ENCODE measurements at places on chromosomes 11 and 22.

DNA sequence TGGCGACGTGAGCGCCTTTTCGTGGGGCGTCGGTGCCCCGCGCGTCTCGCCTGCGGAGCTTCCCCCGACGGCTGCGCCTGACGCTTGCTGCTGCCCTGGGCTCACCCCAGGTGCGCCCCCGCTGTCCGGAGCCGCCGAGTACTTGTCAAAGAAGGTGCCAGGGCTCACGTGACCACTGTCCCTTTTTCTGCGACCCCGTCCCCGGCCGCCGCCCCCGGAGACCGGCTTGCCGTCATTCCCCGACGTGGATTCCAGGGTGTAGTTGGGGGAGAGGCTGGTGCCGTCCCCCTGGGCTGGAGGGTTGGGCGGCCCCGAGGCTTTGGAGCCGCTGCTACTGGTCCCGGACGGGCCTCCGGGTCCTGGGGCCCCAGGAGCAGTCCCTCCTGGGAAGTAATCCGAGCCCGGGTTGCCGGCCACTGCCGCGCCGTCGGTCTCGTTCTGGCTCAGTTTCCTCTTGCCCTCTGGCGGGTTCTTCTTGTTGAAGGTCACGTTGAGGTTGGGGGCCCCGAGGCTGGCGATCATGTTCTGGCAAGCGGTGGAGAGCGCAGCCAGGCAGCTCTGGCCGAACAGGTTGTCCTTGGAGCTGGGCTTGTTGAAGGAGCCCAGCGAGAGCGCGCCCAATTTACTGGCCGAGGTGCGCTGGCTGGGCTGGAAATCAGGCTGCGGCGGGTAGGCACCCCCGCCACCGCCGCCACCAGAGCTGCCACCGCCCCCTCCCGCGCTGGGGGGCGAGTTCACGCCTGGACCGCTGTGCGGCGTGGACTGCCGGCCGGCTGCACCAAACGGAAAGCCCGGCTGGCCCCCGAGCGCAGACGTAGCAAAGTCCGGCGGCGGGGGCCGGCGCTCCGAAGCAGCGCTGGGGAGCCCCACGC is 3.8 kb downstream of the MN1 start:
- H3K4me1 ChIP-seq: peaks cover 75% of the 10 kb centered on the region
- H3K27ac ChIP-seq: peak overlapping the region; percentile 92
- H3K4me3 ChIP-seq: peak overlapping the region; percentile 86
- no peaks in the 10 kb centered on the region for H3K36me3 ChIP-seq

GRCh38 chr22:20494978-20495860 is at the start of gene KLHL22:
Gene KLHL22 (minus strand): TSS chr22:20495795. CDS start chr22:20489211, 6,584 bp downstream.
- peak; percentile 32 for DNase-seq
- H3K27ac ChIP-seq: peak within 1 kb of the TSS; percentile 98

- H3K4me1 ChIP-seq: no peaks in the 10 kb centered on the region
- no peaks in the 10 kb centered on the region for H3K27me3 ChIP-seq
- peak overlapping the region; percentile 94 for H3K27ac ChIP-seq
- DNase-seq: peak; percentile 85
- H3K4me3 ChIP-seq: peak overlapping the region; percentile 72
These were observed 1.5 kb downstream of the LGALS1 start for GRCh38 chr22:37676736-37677492.

DNA sequence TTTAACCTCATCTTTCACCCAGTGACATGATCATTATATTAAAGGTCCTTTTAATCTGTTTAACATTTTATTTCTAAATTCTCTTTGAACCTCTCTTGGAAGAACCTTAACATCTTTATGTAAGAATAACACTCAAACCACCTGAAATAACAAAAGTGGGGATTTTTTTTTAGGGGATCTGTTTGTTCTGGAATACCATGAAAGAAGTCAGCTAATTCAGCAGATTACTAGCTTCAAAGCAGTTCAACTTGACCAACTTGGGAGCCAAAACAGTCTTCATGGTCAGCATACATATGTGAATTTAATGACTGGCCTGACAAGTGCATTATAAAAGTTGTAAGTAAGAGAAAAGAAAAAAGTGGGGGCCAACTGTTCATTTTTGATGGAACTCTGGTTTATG is 52.3 kb downstream of the CCDC34 start:
- no peak overlapping the region for H3K27ac ChIP-seq
- no peak overlapping the region for H3K4me3 ChIP-seq
- no peaks in the 10 kb centered on the region for H3K36me3 ChIP-seq
- no peak for DNase-seq
- no peaks in the 10 kb centered on the region for H3K4me1 ChIP-seq
- H3K27me3 ChIP-seq: no peaks in the 10 kb centered on the region

DNA sequence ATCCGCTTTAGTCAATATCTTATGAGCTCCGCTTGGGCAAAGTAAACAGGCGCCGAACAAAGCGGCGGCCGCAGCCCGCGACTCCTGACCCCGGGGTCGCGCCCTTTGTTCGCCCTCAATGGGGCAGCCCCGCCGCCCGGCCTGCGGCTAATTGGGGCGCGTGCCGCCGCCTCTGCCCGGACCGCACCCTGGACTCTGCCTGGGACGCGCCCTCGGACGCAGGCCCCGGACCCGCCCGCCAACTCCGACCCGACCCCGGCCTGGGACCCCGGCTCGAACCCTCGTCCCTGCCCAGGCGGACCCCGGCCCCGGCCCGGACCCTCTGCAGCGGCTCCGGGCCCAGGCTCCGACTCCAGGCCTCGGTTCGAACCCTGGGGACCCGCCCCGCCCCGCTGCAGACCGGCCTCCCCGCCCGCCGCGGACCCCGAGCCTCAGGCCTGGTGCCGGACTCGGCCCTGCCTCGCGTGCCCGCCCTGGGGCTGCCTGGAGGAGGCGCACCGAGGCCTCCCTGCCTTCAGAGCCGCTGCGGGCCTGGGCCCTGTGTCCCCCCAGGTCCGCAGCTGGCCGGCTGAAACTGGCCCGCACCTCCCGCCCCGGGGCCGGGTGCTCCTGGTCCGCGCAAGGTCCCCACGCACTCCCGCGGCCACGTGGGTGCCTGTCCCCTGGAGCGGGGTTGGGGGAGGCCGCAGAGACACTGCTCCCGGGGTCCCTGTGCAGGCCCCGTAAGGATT is 84.7 kb upstream of the WNT7B start:
- H3K27ac ChIP-seq: peak overlapping the region; percentile 100
- H3K36me3 ChIP-seq: peaks cover 7% of the 10 kb centered on the region
- DNase-seq: peak; percentile 67
- H3K27me3 ChIP-seq: no peaks in the 10 kb centered on the region
- peaks cover 69% of the 10 kb centered on the region for H3K4me1 ChIP-seq
